ENCODE measurements at places on chromosomes 16 and 17.
A peak's percentile ranks its signal among the peaks of the same experiment; 100 is the strongest.

DNA sequence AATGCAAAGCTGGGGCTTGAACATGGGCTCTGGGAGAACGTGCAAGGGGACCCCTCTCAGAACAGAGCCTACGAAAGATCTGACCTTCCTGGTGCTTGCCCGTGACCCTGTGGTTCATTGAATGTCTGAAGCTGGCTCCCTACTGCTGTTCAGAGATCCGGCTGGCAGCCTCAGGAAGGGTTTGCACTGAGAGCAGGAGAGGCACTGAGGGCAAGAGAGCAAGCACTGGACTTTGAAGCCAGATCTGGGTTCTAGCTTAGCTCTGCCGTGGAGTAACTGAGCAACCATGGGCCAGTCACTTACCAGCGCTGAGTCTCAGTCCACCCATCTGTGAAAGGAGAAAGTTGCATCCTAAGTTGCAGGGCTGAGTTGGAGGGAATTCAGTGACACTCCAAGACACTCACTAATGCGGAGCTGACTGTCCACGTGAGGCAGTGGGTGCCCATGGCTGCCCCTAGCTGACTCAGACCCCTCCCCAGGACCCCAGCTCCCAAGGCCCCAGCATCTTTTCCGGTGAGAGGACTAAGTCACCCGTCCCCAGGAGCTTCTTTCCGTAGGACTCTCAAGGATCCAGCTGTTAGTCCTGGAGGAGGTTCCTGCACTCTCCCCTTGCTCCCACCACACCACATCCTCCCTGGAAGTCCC, 41.3 kb downstream of the BEAN1 start:
- DNase-seq = no peak

DNA sequence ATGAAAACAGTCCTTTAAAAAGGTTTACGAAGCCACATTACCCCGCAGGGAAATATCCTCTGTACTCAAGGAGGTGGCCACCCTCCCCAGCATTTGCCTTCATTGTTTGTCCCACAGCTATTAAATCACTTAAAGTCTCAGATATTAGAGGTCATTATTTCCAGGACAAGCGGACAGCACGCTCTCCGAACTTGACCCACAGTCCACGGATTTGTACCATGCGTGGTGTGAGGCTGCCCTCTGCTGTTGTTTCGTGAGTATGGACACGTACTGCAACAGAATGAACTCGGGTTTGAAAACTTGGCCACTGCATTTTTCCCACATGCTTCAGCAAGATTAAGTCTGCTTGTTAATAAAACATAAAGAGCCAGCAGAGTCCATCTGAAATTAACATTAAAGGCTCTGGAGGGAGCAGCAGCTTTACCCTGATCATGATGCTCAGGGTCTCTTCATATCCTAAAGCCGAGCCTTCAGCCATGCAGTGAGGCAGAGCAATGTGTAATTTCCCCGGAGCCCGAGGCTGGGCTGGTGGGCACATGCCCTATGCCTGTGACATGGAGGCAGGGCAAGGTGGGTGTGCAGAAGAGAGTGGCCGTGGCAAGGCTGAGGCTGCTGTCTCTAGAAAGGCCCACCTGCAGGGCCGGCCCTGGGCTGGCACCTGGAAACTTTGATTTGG, 19.7 kb downstream of the MEAK7 start:
- DNase-seq = no peak

DNA sequence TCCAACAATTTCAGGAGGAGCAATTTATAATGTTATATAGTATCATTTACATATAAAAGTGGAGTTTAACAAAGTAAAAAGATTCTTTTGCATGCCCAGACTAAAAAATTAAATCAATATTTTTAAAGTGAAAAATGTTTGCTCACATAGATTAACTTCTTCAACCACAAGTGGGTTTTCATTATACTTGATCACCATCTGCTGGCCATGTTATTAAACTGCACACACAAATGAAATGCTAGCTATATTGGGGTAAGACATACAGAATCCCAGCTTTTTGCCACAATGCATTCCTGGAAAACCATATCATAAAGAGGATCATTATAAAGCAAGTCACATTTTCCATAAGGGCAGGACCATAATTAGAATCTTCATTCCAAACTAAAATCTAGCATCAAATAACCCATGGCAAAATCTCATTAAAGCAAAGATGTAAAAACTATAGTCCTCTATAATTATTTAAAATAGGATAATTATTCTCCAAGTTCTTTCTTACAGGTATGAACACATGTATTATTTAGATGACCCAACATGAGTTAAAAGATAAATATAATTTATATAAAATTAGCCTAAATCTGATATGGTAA, 26.3 kb downstream of the CEP112 start:
- peak; percentile 13 for DNase-seq

- no peak for DNase-seq
Measured at GRCh38 chr17:80918731-80919130, 72.9 kb upstream of the CHMP6 start.

DNA sequence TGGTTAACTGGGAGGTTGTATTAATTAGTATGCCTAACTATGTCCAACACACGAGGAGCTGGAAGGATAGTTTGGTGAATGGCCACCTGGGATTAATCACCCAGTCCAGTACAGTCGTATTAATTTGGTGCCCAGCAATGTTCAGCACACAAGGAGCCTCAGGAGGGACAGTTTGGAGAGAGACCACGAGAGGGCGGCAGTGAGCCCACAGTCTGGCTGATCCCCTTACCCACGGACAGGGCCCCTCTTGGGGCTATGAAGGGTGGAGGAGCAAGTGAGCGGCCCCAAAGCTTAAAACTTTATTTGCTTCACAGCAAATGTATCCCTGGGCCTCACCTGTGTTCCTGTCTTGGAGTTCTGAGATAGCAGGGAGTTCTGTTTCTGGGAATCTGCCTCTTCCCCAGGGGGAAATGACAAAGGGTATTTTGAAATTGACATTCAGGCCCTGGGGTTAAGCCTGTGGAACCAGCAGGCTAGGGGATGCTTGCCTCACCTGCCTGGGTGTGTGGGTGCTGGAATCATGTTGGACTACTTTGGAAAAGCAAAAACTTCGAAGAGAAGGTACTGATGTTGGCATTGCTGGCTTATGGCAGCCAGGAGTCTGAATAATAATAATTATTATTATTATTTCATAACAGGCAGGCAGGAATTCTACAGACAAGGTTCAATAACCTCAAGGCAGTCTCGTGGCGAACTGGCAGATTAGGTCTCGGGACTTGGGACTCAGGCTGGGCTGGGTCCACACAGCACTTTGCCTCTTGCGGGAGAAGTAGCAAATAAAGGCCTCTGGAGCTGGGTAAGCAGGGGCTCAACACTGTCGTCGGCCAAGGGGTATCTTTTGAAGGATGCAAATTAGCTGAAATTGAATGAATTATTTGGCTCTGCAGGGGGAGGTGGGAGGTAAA, 227.6 kb upstream of the ASIC2 start:
- DNase-seq = peak; percentile 35

DNA sequence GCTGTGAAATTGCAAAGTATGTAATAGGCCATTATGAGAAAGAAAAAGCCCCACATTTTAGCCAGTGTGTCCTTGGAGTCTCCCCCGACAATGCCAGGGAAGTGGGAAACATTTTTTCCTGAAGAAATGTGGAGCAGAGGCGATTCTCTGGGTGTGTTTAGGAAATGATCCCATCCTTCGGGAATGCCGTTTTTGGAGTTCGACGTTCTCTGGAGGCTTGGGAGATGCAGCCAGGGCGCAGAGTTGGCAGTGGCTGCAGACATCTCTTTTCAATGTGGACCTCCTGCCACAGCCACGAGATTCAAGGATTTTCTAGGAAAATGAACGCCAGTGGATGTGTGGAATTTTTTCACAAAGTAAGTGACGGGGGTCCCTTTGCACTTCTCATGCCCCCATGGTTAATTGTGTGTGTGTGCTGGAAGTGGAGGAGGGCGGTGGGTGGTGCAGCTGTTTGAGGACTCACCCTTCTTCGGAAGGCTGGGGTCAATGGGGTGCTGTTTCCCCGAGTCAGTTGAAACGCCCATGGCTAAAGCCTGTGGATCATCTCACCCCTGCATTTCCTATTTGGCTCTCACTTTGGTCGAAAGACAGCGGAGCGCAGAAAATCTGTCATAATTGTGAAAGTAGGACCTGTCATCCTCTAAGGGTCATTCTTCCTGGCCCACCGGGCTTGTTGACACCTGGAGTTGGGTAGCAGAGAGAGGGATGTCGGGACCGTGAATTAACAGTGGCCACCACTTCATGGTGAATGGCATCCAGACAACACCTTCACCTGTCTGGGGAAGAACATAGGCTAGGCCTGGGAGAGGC, 73.2 kb downstream of the CMIP start:
- DNase-seq = no peak

DNA sequence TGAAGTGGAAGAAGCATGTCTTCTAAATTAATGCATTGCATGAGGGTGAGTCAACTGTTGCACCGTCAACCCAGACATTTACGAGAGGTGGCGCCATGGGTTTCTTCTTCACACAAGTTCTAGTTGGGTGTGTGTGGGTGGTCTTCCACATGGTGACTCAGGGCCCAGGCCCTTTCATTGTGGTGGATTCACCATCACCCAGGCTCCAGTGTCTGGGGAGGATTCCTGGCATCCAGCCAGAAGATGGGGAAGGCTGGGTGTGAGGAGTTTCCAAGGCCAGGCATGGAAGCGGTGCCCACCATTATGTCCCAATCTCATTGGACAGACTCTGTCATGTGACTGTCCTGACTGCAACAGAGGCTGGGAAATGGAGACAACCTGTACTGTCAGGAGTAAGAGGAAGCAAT, 21.4 kb upstream of the JPH3 start:
- no peak for DNase-seq

DNA sequence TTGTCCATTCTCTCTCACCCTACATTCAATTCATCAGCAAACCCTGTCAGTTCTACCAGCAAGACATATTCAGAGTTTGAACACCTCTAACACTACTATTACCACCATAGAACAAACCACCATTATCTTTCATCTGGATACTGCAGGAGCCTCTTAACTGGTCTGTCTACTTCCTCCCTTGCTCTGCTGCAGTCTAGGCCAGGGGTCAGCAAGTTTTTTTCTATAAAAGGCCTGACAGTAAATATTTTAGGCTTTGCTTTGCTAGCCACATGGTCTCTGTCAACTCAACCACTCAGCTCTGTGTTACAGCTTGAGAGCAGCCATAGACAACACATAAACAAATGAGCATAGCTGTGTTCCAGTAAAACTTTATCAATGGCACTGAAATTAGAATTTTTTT, 13.8 kb downstream of the KCTD19 start:
- DNase-seq = no peak

- DNase-seq = no peak
Measured at GRCh38 chr17:33667052-33667509, 374.0 kb upstream of the ASIC2 start.

DNA sequence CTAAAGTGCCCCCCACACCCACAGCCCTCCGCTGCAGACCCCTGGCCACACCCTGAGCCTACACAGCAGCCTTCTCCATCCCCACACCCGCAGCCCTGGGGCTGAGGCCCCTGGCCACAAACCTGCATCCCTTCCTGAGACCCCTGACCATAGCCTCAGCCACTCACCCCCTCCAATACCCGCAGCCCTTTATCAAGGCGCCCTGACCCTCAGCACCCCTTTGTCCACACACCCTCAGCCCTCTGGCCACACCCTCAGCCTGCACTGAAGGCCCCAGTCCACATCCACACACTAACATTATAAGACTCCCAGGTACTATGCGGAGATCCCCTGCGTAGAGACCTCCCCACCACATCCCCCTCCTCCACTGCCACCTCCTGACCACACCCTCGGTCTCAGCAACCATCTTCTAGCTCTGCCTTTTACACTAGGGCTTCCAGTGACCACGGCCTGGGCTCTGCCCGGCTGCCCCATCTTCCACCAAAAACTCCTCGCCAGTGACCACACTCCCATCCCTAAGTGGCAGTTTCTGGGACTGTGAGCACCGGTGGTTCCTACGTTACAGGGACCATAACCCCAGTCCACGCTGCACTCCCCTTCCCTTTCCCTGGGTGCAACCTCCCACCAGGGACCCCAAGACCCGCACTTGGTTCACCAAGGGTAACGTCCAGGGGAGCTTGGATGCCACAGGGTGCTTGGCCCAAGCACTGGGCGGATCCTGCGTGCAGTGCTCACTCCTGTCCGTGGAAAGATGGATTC, 818 bp downstream of the TPPP3 start:
- DNase-seq = no peak

GRCh38 chr17:57178839-57179238, 77.5 kb upstream of the MSI2 start:
- DNase-seq = no peak

DNA sequence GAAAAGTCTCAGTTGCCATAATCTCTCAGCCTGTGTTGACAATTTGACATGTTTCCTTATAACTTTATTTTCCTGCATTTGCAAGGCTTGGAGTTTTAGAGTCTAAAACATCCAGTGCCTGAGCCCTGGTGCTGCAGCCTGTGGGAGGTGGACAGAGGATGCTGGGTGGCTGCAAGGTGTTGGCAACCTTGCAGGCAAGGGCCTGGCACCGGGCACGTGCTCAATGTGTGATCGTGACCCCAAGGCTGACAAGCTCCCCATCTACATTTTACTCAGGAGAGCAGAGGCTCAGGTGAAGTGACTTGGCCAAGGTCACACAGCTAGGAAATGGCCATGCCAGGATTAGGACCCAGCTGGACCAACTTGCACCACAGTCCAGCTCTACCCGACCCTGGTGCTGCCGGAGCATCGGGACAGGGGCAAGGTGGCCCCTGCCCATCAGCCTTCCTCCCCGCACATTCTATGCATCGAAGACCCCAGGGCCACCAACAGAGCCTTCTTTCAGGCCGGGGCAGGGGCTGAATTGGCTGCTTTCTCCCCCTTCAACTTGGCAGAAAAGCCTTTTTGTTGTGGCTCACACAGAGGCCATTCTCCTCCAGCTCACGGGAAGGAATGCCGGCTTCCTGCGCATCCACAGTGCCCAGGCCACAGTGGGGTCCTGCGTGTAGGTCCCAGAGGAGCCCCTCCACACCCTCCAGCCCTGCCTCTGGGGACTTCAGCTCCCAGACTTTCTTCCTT, 23.1 kb downstream of the MMP15 start:
- DNase-seq = no peak

DNA sequence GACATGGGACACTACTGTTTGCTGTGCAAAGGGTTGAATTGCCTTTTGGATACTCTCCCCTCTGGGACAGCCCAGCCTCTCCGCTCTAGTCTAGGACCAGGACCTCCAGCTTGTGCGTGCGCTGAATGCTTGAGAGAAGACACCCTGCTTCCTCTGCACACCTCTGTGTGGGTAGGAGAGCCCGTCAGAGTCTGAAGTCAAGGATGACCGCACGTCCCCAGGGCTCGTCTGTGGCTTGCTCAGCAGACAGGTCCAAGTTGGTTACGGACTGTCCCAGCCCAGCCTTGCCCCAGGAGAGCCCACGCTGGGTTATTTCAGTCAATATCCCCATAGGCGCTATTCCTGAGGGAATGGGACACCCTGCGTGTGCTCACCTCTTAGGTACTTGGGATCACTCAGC, 3.7 kb downstream of the C16orf89 start:
- no peak for DNase-seq

GRCh38 chr16:67164599-67165061, at the start of gene HSF4:
HSF4 (plus strand) TSS chr16:67164745; CDS start chr16:67164812, 67 bp downstream.
- DNase-seq = no peak

DNA sequence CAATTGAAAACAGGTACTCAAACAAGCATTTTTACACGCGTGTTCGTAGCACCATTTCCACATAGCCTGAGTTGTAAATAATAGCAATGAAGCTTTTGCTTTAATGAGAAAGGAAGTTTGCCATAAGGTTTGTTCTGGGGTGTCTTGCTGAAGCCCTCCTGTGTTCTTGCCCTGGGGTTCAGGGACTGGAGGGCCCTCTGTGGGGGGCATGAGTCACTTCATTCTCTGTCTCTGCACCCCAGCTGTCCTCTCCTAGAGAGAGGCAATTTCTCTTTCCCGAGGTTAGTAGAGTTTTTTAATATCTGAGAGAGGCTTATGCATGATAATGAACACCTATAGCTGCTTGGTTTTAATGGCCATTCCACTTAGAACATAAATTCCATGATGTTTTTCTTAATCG, 9.6 kb downstream of the AFMID start:
- no peak for DNase-seq
